Left cardiac atrium (tissue), 4 donors: ENCODE measurements at places on chromosomes 12 and 14. TPM values are rescaled to one million over a fixed set of nuclear protein-coding genes. Genes with fewer than 3 reads are reported as not detected.

GRCh38 chr14:69199786-69200185 is 8.5 kb downstream of the EXD2 start:
- DNase-seq, result no peak

DNA sequence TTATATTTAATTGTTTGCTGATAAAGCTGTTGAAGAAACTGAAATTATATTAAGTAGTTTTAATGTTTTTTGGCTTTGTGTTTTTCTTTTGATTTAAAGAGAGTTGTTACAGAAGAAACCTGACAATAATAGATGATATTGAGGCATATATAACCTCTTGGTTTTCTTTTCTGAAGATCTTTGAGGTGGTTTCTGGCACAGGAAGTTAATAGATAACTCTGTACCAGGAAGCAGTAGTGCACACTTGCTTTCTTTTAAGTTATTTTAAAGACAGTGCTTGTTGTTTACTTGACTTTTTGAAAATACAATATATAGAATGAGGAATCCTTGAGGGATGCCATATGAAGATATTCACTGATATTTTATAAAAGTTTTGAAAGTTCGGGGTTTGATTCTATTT is 209.0 kb upstream of the FBXO33 start:
- DNase-seq, result no peak

- no peak for DNase-seq
Observed at GRCh38 chr12:82931349-82932116, 244.8 kb downstream of the TMTC2 start.

GRCh38 chr12:104133866-104134265 is 4.1 kb downstream of the NFYB start:
- no peak for DNase-seq

- no peak for DNase-seq
Observed at GRCh38 chr14:75769047-75769685, 108.1 kb downstream of the TTLL5 start.

GRCh38 chr14:51855234-51855633 is 5.2 kb upstream of the GNG2 start:
- DNase-seq, result no peak

DNA sequence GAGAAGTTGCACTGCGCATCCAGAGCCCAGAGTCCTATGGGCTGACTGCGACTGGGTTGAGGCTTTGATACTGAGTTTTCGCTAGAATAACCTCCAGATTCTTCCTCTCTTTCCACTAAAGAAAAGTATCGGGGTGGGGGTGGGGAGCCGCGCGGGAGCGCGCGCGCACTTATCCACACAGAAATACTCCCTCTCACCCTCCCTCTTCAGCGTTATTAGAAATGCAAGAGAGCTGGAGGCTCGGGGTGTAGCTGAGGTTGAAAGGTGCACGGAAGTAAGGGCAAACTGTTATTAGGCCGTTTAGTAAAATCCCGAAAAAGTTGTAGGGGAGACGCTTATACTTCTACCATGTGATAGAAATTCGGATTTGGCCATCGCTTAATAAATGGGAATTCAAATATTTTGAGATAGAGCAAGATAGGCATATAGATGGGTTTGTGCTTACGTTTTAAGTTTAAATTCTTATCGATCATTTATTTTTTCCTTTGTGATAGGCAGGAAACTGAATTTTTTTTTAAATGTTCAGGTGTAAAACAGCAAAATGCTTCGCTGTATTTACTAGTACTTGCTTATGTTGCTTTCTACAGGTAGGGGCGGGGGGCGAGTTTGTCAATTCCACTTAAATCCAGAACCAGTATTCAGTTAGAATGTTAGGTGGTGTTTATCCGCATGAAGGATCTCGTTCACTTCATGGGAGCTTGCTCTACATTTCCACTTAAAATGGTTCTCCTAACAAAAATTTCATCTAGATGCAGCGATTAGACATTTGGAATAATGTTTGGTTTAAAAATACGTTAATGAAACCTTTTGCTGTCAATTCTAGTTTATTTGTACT is 1.1 kb downstream of the ARHGAP5 start:
- DNase-seq, result peak; percentile 38

- no peak for DNase-seq
Observed at GRCh38 chr14:88272390-88273269, 50.4 kb downstream of the KCNK10 start.

- DNase-seq, result no peak
Observed at GRCh38 chr14:69631509-69631908, 20.1 kb downstream of the SUSD6 start.

- no peak for DNase-seq
Observed at GRCh38 chr12:110853836-110854235, 7.0 kb downstream of the CCDC63 start.

- no peak for DNase-seq
Observed at GRCh38 chr14:101009531-101009930, 106.0 kb upstream of the RTL1 start.

- DNase-seq, result no peak
Observed at GRCh38 chr12:93243689-93244513, 133.8 kb upstream of the NUDT4 start.

DNA sequence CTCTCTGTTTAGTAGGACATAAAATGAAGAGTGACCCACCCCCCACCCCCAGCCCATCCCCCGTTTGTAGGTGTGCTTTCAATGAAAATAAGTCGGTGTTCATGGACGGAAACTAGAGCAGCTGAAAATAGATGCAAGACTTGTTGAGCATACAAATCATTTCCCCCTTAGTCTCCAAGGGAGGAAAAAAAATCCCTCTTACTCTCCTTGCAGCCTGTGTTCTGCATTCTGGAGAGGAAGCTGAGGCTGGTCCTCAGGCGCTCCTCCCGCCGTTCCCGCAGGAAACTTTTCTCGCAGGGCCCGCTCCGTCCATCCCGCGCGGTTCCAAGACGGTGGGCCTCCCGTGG is 259.0 kb upstream of the E2F7 start:
- DNase-seq, result no peak

DNA sequence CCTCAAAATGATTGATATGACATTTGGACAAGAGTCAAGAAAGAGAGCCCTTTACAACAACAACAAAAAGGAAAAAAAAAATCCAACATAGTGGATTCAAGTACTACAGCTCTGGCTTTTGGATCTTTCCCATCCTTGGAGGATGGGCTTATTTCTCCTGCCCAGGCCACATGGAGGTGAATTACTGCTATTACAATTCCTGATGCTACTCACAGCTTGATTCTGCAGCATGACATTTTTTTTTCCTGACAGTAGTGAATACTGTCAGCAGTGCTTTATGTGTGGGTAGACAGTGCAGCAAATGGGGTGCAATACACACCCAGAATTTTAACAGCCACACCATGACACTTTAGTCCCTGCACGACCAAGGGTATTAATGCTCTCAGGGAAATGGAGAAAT is 42.5 kb upstream of the HSP90B1 start:
- DNase-seq, result no peak

DNA sequence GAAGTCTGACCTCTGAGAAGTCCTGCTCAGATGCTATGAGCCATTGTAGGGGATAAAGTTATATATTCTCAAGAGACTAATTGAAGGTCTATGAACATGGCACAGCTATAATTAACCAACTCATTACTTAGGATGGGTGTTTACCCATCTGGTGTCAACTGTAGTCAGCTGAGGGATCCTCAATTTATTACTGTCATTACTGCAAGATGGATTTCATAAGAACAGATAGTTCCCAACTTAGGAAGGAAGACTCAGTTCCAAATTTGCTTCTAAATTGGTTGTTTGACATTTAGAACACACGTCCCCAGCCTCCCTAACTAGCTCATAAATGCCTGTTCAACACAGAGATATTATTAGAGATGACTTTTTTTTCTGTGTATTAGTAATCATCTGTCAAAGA is 81.4 kb downstream of the FRMD6 start:
- DNase-seq, result no peak

- no peak for DNase-seq
Observed at GRCh38 chr12:94795044-94795443, 144.7 kb upstream of the TMCC3 start.

- no peak for DNase-seq
Observed at GRCh38 chr14:100070310-100070709, 5.1 kb downstream of the EVL start.

GRCh38 chr12:25264862-25265261 is 14.1 kb upstream of the KRAS start:
- no peak for DNase-seq

DNA sequence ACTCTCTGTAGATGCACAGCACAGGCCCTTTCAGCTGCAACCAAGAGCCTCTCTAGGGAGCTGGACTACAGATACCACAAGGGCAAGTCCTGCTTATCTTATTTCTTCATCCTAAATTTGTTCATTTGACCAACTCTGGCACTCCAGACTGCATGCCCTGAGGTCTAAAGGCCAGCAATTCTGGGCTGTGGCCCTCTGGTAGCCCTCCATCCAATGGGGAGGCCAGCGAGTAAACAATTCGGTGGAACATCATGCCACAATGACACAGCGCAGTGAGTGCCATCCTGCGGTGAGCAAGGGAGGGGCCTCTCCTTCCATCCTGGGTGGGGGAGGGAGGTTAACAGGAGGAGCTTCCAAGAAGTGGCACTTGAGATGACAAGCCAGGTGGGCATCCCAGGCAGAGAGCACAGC is 652 bp upstream of the SELPLG start:
- DNase-seq, result no peak

GRCh38 chr12:17333287-17333686 is 727.3 kb upstream of the LMO3 start:
- no peak for DNase-seq

- no peak for DNase-seq
Observed at GRCh38 chr12:102629262-102629888, 149.0 kb upstream of the IGF1 start.

GRCh38 chr12:8605057-8605456 is 7.6 kb downstream of the AICDA start:
- DNase-seq, result no peak

- DNase-seq, result peak; percentile 35
Observed at GRCh38 chr14:69226178-69226577, 33.8 kb upstream of the GALNT16 start.

DNA sequence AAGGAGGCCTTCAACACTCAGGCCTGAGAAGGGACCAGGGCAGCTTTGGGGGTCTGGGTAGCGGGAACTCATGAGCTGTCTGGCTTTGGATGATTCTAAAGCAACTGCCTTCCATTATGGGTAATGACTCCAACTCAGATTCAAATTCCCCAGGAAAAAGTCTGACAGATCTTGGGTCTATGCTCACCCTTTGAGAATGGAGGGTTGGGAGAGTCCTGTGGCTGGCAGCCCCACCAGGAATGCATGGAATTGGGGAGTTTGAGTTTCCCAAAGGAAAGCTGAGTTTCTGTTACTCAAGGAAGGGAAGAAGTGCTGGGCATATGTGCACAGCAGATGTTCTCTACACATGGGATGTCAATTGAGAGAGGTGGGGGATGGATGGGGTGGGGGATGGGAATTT is 22.4 kb upstream of the LTBP2 start:
- DNase-seq, result no peak

- DNase-seq, result no peak
Observed at GRCh38 chr12:12214201-12214600, 52.6 kb downstream of the LRP6 start.

- DNase-seq, result no peak
Observed at GRCh38 chr14:99633141-99633540, 11.8 kb upstream of the HHIPL1 start.

- no peak for DNase-seq
Observed at GRCh38 chr12:13194401-13195110, 2.0 kb upstream of the EMP1 start.

- no peak for DNase-seq
Observed at GRCh38 chr12:72323881-72324280, 51.7 kb downstream of the TRHDE start.

GRCh38 chr12:119915894-119916510 is 38.9 kb upstream of the CIT start:
- no peak for DNase-seq

DNA sequence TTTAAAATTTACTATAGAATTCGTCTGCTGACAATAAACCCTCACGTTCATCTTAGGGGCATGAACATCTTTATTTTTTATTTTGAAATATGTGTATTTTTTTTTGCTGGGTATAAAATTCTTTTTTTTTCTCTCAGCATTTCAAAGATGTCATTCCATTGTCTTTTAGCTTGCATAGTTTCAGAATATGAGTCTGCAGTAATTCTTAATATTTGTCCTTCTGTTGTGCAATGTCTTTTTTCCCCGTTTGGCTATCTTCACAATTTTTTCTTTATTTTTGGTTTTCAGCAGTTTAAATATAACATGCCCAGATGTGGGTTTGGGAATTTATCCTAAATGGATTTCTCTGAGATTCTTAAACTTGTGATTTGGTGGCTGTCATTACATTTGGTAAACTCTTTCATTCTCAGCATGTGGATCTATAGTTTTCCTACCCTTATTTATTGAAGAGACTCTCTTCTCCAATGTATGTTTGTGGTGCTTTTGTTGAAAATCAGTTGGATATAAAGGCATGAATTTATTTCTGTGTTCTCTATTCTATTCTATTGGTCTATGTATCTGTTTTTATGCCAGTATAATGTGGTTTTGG is 37.8 kb upstream of the PLBD1 start:
- DNase-seq, result no peak

- DNase-seq, result no peak
Observed at GRCh38 chr14:31659278-31659677, 98.1 kb downstream of the NUBPL start.

- no peak for DNase-seq
Observed at GRCh38 chr14:76936483-76936882, 92.0 kb downstream of the IRF2BPL start.

DNA sequence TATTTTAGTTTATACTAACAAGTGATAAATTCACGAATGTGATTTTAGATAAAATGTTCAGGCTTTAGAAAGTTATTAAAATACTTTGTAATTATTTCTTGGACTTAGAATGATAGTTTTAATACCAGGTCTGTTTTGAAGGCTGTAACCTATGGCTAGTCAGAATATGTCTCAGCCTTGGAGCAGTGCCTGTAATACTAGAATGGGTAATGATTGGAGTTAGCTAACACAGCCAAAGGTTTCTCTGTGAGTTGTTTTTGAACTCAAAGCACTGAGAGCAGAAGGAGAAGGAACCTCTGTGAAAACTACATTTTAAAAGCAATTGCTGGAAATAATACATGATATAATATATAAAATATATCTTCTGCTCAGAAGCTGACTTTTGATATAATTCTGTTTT is 110.1 kb downstream of the TMEM117 start:
- no peak for DNase-seq

- no peak for DNase-seq
Observed at GRCh38 chr12:52976574-52977071, 27.7 kb downstream of the KRT18 start.

GRCh38 chr12:64081008-64081404 is 141.1 kb downstream of the KICS2 start:
- DNase-seq, result no peak

GRCh38 chr12:71200706-71201105 is 42.9 kb upstream of the TSPAN8 start:
- DNase-seq, result no peak

Gene FOXG1
- total RNA-seq, result not detected

Gene BEGAIN
- total RNA-seq, result 1.7 TPM

Gene TAS2R13
- total RNA-seq, result 0.44 TPM

Gene SCYL2
- 25.4 TPM for total RNA-seq

Gene CPSF6
- total RNA-seq, result 42.4 TPM

Gene AQP2
- total RNA-seq, result 0.09 TPM

Gene DUSP16
- total RNA-seq, result 17.3 TPM

Gene P3H3
- 13.2 TPM for total RNA-seq

Gene TGM1
- 6.4 TPM for total RNA-seq

Gene COX6A1
- total RNA-seq, result 201 TPM

Gene STYX
- total RNA-seq, result 11.5 TPM
